CD4-positive, alpha-beta T cell treated with Interleukin-21 for 1 hour (primary cell): ENCODE measurements at places on chromosomes 4 and X.

GRCh38 chr4:184387351-184387750, 87.0 kb downstream of the IRF2 start:
- DNase-seq: no peak

DNA sequence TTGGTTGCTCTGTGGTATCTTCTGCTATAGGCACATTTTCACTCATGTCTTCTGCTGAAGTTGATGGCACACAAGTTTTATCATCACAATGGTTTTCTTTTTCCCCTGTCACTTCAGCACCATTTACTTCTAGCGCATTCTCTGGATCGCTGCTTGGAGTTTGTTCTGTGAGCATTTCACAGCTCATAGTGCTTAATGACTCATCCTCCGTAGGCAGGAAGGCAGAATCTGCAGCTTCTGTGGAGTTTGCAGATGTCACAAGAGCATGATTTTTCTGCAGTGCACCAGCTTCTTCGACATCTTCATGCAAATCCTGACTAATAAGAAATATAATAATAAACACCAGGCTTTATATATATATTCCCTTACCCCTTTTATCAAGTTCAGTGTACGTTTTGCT, 83.6 kb downstream of the CHM start:
- DNase-seq: no peak

GRCh38 chr4:114997576-114998247, 115.7 kb downstream of the NDST4 start:
- DNase-seq: no peak

DNA sequence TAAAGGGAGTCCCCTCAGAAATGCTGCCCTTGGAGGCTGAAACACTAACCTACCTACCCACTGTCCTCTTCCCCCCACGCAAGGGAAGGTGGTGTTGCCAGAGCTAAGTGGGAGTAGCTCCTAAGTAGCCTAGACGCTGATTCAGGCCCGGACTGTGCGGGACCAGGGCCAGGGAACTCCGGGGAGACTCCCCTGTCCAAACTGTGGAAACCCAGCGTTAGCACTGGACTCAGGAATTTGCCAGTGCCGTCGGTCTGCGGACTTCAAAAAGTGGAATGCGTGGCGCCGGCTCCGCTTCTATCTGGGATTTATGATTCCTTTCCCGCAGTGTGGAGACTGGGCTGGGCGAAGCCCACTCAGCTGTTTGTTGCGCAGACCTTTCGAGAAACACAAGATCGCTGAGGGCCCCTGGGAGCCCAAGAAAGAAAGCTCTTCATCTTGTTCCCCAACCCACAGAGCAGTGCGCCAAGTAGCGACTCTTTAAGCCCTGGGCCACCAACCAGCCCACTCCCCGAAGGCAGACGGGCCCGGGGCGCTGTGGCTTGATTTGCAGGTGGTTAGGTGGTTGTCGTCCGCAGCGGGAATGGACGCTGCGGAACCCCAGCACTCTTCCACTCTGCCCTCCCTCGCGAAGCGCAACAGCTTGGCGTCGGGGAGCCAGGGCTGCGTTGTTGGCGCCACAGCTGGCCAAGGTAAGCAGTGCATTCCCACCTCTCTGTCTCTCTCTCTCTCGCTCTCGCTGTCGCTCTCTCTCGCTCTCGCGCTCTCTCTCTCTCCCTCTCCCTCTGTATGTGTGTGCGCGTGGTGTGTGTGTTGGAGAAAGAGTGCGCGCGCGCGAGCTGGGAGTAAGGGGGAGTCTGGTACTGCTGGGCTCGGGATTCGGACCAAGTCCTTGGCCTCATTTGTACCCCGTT, 2.0 kb downstream of the TMEM255A start:
- peak; percentile 87 for DNase-seq

DNA sequence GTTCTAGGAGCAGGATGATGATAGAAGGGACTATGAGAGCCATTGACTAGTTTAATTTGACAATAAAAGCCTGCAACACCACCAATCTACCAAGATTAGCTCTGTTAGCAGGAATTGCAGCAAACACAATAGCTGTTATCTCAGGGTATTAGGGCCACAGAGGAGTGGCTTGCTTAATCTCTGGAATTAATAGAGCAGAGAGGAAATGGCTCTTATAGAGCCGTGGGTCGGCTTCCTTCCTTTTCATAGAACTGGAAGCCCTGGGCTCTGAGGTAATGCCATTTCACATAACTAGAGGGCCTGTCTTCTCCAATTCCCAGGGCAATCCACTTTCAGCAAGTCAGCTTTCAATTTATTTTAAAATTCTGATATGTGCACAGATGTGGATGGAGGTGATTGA, 83.0 kb downstream of the MAMLD1 start:
- no peak for DNase-seq

DNA sequence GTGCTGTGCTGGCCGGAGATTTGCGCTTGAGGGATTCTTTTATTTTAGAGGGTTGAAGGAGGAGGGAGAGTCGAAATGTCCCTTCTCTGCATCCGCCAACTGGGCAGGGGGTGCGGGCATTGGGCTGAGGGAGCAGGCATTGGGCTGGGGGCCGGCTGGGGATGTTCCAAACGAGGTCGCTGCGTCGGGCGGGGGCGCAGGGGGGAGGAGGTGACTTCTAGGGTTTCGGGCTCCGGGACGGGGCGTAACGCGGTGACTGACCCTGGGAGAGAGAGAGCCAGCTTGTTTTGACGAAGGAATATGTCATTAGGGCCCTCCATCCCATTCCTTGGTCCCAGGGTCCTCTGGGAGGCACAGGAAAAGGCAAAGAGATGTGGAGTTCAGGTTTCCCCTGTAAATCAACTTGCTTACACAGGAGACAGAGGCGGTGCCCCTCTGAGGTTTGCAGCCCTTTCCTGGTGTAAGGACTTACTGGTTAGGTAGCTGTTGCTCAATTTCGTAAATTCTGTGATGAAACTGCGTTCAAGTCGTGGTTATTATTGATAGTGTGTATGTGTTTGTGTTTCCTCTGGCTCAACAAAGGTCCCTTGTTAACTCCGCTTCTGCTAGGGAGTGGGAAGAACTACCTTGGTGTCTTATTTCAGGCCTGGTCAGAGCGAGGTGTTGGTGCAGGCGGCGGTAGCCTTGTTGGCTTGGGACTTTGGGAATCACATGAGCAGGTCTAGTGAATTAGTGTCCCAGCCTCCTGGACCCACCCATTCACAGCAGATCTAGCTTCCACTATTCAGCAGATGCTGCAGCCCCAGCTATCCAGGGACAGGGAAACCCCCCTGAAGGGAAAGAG, 716 bp downstream of the FHIP1A start:
- peak; percentile 5 for DNase-seq

DNA sequence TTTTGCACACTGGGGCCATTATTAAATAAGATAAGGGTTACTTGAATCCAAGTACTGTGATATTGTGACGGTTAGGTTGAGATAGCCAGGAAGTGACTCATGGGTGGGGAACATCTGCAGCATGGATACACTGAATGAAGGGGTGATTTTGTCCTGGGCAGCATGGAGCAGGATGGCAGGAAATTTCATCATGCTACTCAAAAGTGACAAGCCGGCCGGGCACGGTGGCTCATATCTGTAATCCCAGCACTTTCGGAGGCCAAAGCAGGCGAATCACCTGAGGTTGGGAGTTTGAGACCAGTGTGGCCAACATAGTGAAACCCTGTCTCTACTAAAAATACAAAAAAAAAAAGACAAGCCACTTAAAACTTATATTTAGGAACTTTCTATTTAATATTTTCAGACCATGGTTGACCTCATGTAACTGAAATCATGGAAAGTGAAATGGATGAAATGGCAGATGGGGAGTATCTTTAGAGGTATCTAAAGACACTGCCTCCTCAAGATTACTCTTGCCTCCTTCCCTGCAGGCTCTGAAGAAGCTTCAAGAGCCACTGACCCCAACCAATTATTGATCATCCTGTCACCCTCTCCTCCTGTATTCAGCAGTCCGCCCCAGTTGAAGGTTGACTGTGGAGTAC, 3.9 kb upstream of the TRIM60 start:
- no peak for DNase-seq

DNA sequence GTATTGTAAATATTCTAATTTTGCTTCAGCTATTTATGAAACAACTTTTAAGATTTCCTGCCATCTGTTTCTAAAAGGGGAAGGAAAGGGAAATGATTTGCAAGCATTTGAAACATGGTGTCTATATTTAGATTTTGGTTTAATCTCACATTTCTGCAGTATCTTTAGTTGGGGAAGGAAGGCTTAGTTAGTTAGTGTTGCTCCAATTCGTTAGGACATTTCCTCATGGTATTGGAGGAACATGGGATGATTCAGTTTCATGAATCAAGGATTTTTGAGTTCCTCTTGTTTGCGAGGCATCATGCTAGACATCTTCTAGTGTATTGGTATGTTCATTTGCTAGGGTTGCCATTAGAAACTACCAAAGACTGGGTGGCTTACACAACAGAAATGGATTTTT, 20.5 kb upstream of the TMEM192 start:
- no peak for DNase-seq

- DNase-seq: no peak
Measured at GRCh38 chr4:14887842-14888433, 114.3 kb upstream of the CPEB2 start.

- DNase-seq: peak; percentile 54
Measured at GRCh38 chr4:2261110-2261852, 628 bp downstream of the MXD4 start.

DNA sequence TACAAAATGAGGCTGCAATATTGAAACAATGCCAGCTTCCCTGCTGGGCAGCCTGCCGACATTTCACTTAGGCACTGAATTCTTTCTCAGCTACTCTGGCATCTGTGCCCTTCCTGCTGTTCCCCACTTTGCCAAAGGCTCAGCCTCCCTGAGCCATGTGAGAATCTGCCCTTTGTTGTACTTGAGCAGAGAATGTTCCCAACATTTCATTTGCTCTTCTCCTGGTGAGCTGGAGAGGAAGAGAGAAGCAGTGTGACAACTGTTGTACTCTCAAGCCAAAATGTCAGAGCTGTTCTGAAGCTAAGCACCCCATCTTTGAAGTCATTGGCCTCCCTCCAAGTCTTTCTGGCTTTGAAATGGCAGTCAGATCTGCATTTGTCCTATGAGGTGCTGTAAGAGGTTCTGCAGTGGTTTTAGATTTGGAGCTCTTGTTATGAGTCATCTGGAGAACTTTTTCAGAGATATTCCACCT, 32.5 kb downstream of the LANCL3 start:
- DNase-seq: no peak

- no peak for DNase-seq
Measured at GRCh38 chr4:72084587-72085011, 52.8 kb downstream of the NPFFR2 start.

GRCh38 chr4:137474711-137475301, 57.5 kb downstream of the PCDH18 start:
- DNase-seq: no peak

- no peak for DNase-seq
Measured at GRCh38 chr4:149531861-149532260, 283.8 kb downstream of the IQCM start.

DNA sequence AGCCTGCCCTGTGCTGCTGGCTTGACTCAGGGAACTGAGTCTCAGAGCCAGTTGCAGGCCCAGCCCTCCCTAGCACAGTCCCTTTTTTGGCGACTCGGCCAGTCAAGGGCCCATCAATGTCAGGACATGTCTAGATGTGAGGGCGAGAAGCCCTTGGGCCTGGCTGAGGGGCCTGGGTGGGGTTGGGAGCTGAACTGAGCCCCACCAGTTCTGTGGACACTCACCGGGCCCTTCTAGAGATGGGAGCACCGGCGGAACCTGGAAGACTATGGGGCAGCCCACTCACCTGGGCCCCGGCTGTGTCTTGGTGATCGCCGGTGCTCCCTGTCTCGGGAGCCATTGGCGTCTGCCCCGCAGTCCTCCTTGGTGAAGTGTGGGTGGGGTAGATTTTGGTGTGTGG, 245.9 kb downstream of the AFAP1 start:
- no peak for DNase-seq

GRCh38 chrX:56782352-56782751, 53.3 kb downstream of the NBDY start:
- no peak for DNase-seq

DNA sequence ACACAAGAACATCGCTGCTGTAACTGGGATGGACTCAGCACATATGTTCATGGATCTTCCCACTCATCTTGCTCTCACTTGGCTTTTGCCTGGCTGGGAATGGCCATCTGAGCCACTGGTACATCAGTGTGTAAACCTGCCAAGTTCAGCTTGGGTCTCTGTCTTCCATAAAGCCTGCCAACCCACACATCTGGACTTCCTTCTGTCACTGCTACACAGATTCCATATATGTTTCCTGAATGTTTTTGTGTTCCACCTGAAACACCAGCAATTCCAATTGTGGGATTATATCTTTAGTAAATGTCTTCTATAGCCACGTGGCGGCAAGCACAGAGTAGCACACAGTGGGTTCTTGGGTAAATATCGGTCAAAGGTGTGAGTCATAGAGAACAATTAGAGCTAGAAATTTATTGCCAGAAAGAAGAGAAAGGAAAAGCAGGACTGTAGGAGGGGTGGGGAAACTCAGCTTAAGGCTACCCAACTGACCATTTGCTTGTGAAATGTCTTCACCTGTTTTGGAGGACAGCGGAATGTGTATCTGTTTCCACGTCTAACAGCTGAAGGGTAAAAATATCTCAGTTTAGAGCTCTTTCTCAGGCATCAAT, 125.9 kb downstream of the MFAP3L start:
- DNase-seq: no peak

DNA sequence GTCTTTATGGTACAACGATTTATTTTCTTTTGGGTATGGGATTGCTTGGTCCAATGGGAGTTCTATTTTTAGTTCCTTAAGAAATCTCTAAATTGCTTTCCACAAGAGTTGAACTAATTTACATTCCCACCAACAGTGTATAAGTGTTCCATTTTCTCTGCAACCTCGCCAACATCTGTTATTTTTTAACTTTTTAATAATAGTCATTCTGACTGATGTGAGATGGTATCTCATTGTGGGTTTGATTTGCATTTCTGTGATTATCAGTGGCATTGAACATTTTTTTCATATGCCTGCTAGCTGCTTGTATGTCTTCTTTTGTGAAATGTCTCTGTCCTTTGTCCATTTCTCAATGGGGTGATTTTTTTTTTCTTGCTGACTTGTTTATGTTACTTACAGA, 42.8 kb downstream of the UCHL1 start:
- no peak for DNase-seq

DNA sequence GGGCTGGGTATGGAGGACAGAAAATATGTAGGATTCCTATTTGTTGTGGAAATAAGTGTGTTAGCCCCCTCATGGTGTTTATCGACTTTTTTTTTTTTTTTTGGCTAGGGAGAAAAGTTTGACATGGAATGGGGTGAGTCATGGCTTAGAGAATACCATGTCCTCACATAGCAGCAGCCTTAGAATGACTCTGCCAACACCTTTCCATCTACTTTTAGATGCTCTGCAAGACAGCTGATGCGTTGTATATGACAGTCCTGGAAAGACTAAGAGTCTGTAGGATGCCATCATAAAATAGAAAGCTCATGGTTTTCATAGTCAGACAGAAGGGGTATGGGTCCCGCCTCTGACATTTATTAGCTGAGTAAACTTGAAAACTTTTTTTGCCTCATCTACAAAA, 37.7 kb downstream of the MTTP start:
- no peak for DNase-seq

DNA sequence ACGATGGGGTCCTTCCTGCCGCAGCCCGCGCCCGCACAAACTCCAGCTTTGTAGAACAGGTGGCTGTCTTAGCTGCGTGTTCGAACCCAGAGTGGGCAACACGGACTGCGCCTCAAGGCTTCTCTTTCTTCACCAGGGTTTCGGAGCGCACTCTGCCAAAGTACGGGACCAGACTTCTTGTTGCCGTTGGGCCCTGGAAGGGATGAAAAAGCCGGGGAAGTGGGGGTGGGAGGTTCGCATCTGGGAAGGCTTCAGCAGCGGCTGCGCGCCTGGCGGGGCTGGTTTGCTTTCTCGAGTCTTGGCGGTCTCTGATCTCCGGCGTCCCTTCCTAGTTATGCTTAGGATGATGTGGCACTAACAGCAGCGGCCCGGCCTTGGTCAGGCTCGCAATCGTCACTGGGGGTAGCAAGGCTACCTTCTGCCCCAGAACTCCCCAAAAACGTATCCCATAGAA, 673 bp downstream of the PARM1 start:
- no peak for DNase-seq
